Activated CD4-positive, alpha-beta memory T cell treated with anti-CD3 and anti-CD28 coated beads, Interleukin-2, amount 10 ng/mL, durations not matched to agents 7 days and 5 days (primary cell): ENCODE measurements at places on chromosomes 7 and 10. TPM values are rescaled to one million over a fixed set of nuclear protein-coding genes. Genes with fewer than 3 reads are reported as not detected.

GRCh38 chr10:128539510-128540127, 413.4 kb upstream of the MKI67 start:
- no peak overlapping the region for H3K27ac ChIP-seq
- H3K27me3 ChIP-seq = peaks cover 40% of the 10 kb centered on the region
- no peaks in the 10 kb centered on the region for H3K4me1 ChIP-seq
- DNase-seq = no peak
- no peaks in the 10 kb centered on the region for H3K36me3 ChIP-seq
- H3K4me3 ChIP-seq = no peak overlapping the region

DNA sequence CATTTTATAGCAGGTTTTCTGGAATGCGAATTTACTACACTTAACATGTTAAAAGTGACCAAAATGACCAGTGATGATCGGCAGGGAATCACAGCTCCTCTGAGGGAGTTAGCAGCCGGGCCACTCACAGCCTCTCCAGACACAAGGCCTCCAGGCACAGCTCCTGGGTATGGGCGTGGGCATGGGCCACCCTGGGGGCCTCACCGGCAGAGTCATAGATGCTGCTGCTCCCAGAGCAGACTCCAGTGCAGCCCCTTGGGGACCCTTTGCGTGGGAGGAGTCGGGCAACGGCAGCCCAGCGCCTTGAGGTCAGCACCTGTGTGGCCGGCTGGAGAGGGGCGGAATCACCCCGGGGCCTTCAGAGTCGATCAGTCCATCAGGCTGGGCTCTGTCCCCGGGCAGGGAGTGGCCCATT, 8.6 kb downstream of the KNDC1 start:
- H3K36me3 ChIP-seq = no peaks in the 10 kb centered on the region
- no peak for DNase-seq
- H3K27ac ChIP-seq = no peak overlapping the region
- H3K27me3 ChIP-seq = peaks cover 7% of the 10 kb centered on the region

DNA sequence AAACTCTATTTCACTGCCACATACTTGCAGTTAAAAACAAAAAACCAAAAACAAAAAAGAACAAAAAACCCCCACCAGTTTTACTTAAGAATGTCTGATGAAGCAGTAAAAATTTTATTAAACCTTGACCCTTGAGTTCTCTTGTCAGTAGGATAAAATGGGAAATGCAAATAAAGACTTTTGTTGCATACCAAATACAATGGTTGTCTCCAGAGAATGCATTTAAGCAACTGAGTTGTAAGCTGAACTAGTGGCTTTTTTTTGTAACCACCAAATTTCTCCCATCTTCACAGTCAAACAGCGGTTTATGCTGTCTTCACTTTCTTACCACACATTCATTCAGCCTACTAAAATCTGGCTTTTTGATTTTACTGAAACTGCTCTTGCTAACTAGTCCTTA, 3.1 kb downstream of the SYPL1 start:
- H3K27me3 ChIP-seq = peaks cover 14% of the 10 kb centered on the region
- no peak for DNase-seq
- H3K36me3 ChIP-seq = peaks cover 14% of the 10 kb centered on the region
- H3K4me3 ChIP-seq = no peak overlapping the region
- no peak overlapping the region for H3K27ac ChIP-seq

DNA sequence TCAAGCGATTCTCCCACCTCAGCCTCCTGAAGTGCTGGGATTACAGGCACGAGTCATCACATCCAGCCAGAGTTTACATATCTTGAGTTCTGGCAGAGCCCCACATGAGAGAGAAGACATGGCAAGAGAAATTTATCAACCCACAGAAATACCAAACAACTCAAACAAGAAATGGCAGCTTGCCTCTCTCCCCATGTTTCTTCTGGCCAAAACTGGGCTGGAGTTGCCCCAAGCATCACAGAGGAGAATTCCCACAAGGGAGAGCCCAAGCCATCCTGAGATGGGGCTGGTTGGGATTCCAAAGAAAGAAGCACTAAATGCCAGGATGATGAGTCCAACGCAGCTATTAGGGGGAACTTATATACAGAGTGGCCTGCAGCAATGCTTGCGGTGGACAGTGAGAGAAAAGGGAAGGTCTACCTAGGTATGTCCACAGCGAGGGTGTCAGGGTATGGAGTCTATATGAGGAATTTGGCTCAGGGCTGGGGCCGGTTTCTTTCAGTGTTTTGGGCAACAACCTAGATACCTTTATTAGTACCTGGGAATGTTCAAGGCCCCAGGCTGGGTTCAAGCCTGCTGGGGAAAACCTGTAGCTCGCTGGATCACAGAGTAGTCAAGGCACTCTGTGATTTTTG, 14.5 kb upstream of the PAX4 start:
- peaks cover 20% of the 10 kb centered on the region for H3K27me3 ChIP-seq
- no peak overlapping the region for H3K4me3 ChIP-seq
- no peak for DNase-seq
- H3K27ac ChIP-seq = no peak overlapping the region
- no peaks in the 10 kb centered on the region for H3K36me3 ChIP-seq

DNA sequence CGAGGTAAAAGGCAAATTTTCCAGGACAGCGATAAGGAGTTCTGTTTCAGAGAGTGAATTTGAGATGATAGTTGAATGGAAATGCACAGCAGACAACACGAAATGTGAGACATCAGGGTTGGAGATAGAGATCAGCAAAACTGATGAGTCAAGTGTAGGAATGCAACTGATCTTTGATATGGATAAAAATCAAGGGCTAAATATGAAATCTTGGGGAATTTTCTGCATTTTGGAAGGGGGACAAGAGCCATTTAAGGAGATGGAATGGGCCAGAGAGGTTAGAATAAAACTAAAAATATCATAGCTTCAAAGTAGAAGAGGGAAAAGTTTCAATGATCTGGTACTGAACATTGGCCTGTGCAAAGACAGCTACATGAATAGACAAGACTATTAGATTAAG, 11.5 kb downstream of the CISD1 start:
- H3K36me3 ChIP-seq = peaks cover 30% of the 10 kb centered on the region
- H3K4me1 ChIP-seq = peaks cover 37% of the 10 kb centered on the region
- H3K4me3 ChIP-seq = no peak overlapping the region
- H3K27me3 ChIP-seq = no peaks in the 10 kb centered on the region

DNA sequence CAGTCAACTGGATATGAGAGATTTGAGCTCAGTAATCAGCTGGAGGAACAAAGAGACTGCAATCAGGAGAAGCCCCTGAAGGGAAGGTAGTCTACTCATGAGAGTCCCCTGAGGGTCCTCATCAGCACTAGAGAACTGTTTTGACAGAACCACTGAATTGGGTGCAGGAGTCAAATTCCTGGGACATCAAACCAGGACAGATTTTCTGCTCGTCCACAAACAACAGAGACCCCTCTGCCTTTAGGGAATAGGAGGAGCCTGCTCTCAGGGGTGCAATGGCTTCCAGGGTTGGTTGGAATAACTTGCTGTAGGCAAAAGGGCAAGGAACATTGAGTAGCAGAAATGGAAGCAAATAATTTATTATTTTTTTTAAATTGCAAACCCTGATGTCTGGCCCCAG, 21.9 kb upstream of the NEUROD6 start:
- H3K4me3 ChIP-seq = no peak overlapping the region
- no peak for DNase-seq
- H3K27ac ChIP-seq = no peak overlapping the region
- no peaks in the 10 kb centered on the region for H3K36me3 ChIP-seq

DNA sequence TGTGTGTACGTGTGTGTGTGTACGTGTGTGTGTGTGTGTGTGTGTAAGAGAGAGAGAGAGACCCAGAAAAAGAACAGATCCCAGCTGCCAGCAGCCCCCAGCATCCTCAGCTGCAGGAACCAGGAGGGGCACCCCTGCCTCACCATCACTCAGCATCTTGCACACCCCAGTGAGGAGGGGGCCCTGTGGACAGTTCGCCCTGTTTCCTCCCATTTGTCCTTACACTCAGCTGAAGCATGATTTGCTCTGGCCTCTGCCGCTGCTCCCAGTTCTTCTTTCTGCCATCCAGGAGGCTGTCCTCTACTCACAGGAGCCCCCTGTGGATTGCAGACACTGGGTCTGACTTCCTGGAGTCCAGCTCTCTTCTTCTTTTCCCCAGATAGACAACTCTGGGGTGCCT, 9.7 kb downstream of the GPR26 start:
- H3K27ac ChIP-seq = no peak overlapping the region
- H3K27me3 ChIP-seq = no peaks in the 10 kb centered on the region
- H3K4me1 ChIP-seq = no peaks in the 10 kb centered on the region
- no peak overlapping the region for H3K4me3 ChIP-seq
- no peaks in the 10 kb centered on the region for H3K36me3 ChIP-seq

DNA sequence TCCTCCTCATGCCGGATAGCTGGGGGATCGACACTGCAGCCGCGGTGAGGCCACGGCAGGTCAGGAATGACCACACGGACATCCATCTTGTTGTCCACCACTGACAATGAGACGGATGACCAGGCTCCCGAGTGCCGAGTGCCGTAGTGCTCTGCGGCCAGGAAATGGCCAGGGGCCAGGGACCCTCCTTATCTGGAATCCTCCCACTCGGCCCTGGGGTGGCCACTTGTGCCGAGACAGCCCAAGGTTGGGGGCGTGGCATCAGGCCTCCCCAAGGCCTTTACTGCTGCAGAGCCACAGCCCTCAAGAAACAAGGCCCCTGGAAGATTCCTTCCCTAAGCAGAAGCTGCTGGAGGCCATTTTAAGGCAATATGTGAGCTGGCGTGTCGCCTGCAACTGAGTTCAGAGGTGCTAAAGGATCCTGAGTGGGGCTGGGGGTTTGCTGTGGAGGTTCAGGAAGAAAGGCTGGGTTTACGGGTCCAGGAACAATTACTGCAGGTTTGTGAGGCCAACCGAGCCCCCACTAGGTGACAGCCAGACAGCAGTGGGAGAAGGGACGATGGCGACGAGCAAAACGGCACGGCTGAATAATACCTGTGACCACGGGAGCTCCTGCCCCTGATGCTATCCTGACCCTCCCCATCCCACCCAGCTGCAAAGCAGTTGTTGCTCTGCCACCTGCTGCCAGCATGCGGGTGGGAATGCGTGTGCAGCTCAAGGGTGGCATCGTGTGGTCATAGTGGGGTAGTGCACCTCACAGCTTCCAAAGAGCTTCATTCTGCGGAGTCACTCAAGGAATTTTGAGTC, 31.6 kb upstream of the LEP start:
- DNase-seq = peak; percentile 70
- no peak overlapping the region for H3K27ac ChIP-seq
- peaks cover 20% of the 10 kb centered on the region for H3K27me3 ChIP-seq
- H3K4me3 ChIP-seq = no peak overlapping the region
- H3K36me3 ChIP-seq = no peaks in the 10 kb centered on the region
- no peaks in the 10 kb centered on the region for H3K4me1 ChIP-seq

- H3K4me1 ChIP-seq = no peaks in the 10 kb centered on the region
- H3K27ac ChIP-seq = no peak overlapping the region
- H3K27me3 ChIP-seq = peaks cover 7% of the 10 kb centered on the region
- no peak for DNase-seq
These were observed 290.9 kb downstream of the SDK1 start for GRCh38 chr7:3591944-3592343.

GRCh38 chr7:82051601-82052000, 281.8 kb upstream of the HGF start:
- no peak for DNase-seq
- H3K4me3 ChIP-seq = no peak overlapping the region
- no peak overlapping the region for H3K27ac ChIP-seq
- no peaks in the 10 kb centered on the region for H3K4me1 ChIP-seq

DNA sequence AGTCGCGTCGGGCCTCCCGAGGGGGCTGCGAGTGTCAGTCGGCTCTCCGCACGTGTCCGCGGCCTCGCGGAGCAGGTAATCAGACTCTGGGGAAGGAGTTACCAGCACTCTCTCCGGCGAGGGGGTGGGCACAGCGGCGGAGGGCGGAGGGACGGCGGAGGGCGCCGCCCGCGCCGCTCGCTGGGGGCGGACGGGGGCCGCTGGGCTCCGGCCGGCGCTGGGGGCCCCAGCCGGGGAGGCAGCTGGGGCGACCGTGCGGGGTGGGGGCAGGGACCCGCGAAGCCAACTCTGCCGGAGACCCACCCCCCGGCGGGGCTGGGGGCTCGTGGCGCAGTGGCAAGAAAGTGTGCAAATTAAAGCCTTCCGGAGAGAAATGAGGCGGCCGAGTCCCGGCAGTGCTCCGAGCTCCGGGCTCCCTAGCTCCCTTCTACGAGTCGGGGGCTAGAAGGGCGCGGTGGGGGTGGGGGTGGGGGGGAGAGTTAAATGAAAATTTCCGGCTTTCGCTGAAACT, at the start of gene CDK6:
Gene CDK6, minus strand, starts transcription at position 85 of the 511 bp plus-strand sequence. CDS start 3,250 bp downstream, outside the sequence.
- peak within 1 kb of the TSS; percentile 89 for H3K27ac ChIP-seq
- DNase-seq = peak; percentile 74
- H3K4me1 ChIP-seq = peaks cover 25% of the 10 kb centered on the region
- H3K4me3 ChIP-seq = peak within 1 kb of the TSS; percentile 89
- peaks cover 26% of the 10 kb centered on the region for H3K27me3 ChIP-seq

DNA sequence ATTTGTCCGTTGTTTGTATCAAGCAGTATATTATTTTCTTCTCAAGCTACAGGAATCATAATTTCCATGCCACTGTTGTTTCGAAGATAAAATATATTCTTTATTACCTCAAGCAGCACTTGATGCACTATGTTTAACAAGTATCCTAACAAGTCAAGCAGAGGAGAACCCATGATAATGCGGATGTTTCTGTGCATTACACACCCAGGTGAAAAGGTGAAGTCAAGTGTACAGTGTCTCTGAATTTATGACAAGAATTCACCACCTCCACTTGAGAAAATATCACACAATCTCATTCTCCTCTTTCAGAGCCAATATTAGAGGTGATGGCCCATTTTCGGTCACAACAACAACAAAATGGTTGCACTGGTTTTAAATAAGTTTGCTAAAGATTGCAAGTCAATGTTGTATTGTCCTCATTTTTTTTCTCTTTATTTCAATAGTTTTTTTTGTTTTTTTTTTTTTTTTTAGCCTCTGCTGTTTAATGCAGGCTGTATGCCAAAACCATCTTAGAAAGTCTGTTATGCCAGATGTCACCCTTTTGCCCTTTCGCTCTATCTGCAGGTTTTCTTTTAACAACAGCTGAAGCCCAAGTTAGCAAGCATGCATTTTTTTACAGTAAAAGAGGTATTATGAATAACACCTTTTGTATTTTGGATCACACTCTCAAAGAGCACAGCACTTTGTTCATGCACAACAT, 568.7 kb upstream of the LRRN3 start:
- no peaks in the 10 kb centered on the region for H3K4me1 ChIP-seq
- no peak overlapping the region for H3K27ac ChIP-seq
- no peaks in the 10 kb centered on the region for H3K27me3 ChIP-seq
- no peaks in the 10 kb centered on the region for H3K36me3 ChIP-seq

Gene PARD3
- 0.18 TPM for total RNA-seq

Gene GIMAP4
- 282 TPM for total RNA-seq

Gene POLR2J2
- 8.4 TPM for total RNA-seq

Gene CLDN3
- total RNA-seq = not detected

Gene MORN4
- total RNA-seq = 4.3 TPM
